ENCODE measurements at places on chromosomes 2 and 18.

GRCh38 chr2:64582774-64583340 lies 58.7 kb downstream of the AFTPH start:
- DNase-seq, result no peak

DNA sequence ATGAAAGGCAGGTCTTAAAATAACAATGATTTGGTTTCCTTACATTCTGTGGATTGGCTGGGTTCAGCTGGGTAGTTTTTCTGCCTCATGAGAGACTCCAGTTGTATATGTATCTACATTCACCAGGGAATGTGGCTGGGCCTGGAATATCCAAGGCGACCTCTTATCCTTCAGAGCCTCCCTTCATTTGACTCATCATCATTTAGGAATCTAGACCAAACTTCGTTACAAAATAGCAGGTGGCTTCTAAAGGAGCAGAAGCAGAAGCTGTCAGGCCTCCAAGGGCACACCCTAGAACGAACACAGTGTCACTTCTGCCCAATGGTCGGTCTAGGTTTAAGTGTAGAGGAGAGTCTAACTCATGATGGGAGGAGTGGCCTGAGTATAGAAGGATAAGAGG lies 204.2 kb downstream of the EN1 start:
- no peak for DNase-seq

GRCh38 chr18:22067109-22067508 lies 102.3 kb upstream of the GATA6 start:
- DNase-seq, result no peak

- no peak for DNase-seq
Measured at GRCh38 chr2:96195410-96196066, 13.1 kb downstream of the STARD7 start.

GRCh38 chr2:56369316-56369715 lies 185.5 kb downstream of the CCDC85A start:
- DNase-seq, result no peak

DNA sequence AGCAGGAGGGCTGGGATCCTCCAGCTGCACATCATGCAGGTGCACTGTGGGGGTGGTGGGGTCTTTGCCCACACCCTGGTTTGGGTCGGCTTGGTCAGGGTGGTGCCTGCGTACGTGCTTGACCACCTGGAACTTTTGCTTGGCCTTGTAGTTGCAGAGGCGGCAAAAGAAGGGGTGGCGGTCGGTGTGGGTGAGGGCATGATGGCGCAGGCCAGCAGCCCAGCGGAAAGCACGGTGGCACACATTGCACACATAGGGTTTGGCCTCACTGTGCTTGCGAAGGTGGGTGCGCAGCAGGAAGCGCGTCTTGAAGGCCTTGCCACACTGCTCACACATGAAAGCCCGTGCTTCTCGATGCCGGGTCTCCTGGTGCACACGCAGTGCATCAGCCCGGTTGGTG lies 21.1 kb downstream of the ZNF142 start:
- DNase-seq, result no peak

- no peak for DNase-seq
Measured at GRCh38 chr2:4502230-4502843, 799.0 kb downstream of the DCDC2C start.

DNA sequence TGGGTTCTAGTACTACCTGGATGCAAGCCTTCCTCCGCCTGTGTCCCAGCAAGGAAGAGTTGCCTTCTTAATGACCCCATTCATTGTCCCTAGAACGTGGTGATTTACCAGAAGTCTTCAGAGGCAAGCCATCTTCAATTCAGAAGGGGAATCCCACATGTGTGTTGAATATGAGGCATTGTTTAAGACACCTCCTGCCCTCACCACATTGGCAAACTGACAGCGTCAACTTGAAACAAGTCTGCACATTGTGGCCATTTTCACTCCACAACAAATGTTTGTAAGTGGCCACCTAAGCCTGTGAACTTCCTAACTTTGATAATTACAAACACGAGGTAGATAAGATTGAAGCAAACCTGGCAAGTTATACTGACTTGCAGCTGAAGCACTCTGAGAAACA lies 83.7 kb downstream of the TCF7L1 start:
- no peak for DNase-seq

- peak; percentile 36 for DNase-seq
Measured at GRCh38 chr2:109736177-109736827, 57.8 kb upstream of the RGPD5 start.

GRCh38 chr2:186751790-186752189 lies 57.9 kb downstream of the FAM171B start:
- no peak for DNase-seq

DNA sequence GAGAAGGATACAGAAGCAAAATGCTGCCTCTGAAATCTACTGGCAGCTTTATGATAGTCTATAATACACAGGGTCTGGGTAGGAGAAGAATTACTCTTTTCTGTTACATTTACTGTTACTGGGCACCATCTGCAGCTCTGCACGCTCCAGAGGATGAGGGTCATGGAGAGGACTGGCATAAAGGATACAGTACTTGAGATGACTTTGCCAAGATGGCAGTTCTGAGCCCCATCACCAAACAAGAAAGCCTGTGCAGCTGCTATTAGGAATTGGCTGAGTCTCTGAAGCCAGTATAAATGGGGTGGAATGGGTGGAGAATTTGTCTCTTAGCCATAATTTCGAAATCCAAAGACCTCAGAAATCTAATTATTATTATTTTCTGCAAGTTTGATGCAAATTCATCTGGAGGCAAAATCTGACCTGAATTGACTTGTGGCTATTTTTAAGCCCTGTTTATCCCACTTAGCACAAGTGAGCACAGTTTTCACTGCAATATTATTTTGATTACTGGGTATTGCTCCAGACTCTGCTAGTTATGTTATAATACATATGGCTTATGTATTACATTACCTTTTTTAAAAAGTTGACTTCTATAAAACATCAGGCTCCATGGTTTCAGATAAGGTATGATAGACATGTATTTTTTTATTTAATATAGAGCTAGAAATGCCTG lies 579.5 kb downstream of the MBD2 start:
- DNase-seq, result no peak

DNA sequence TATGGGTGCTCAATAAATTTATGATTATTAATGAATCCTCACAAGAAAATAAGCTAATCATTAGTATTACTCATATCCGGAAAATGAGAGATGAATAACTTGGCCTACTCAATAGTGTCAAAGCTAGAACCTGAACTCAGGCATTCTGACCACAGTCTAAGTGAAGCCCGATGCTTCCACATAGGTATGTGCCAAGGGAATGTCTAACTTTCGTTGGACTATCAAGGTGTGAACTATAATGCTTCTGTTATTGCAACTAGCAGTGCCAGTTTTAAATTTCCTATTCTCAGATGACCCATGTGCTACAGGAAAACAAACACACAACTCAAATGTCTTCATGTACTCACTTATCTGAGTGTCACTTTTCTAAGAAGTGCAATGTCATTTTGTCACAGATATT lies 1.8 kb downstream of the BARD1 start:
- DNase-seq, result no peak

DNA sequence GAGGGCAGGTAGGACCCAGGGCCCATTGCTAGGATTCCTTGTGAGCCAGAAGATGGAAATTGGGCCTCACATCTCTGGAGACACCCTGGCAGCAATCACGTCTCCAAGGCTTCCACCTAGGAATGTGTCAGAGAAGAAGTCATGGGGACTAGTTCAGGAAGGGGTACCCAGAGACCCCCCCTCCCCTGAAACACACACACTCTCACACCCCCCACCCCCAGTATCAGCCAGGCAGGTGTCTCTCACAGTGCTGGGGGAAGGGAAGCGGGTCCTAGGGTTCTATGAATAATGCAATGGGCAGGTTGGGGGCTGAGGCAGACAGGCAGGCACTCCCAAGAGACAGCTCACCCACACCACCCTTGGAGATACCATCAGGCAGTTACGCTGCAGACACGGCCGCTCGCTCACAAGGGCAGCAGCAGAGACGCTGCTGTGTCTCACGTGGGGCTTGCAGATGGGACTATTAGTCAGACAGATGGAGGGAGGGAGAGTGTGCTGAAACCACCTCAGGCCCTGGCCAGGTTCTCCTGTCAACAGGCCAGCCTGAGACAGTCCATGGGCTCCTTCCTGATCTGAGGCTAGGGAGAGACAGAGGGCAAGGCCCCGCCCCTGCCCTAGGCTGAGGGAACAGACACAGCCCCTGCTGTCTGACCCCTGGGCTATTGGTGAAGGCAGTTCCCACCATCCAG lies 134.6 kb downstream of the CYP26B1 start:
- DNase-seq, result peak; percentile 20

DNA sequence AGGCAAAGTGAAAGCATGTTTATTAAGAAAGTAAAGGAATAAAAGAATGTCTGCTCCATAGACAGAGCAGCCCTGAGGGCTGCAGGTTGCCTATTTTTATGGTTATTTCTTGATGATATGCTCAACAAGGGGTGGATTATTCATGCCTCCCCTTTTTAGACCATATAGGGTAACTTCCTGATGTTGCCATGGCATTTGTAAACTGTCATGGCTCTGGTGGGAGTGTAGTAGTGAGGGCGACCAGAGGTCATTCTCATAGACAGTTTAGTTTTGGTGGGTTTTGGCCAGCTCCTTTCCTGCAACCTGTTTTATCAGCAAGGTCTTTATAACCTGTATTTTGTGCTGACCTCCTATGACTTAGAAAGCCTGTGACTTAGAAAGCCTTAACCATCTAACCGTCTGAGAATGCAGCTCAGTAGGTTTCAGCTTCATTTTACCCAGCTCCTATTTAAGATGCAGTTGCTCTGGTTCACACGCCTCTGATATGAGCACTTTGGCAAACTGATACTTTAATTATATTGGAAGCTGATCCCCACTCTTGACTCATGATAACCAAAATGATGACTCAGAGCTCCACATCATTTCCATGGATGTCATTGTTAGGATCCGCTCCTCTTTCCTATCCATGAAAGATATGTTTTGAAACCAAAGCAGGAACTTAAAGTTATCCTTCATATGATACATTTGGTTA lies 14.5 kb upstream of the ERMN start:
- no peak for DNase-seq

DNA sequence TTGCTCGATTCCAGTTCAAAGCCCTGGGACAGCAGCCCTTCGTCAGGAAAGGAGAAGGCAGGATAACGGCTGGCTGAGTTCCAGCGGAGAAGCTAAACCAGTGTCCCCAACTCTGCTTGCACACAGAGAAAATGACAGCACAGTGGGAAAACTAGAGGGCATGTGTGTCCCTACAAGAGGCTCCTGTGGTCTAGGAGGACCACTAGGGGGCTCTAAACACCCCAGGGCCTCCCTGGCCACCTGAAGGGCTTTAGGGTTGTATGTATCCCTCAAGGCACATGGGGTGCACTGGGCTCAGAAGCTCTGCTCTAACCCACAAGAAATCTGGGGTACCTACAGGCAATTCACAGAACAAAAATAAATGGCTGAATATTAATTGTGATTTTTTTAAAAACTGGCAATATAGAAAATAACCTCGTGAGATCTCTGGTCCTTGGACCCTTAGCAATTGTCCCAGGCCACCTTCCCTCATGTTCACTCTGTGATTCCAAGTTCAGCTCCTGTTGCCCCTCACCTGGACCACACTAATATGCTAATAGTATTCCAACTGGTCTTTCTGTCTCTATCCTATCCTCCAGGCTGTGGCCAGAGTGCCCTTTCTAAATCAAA lies 17.5 kb downstream of the STAT1 start:
- DNase-seq, result no peak

- no peak for DNase-seq
Measured at GRCh38 chr2:223954401-223954800, 2.9 kb upstream of the MRPL44 start.

DNA sequence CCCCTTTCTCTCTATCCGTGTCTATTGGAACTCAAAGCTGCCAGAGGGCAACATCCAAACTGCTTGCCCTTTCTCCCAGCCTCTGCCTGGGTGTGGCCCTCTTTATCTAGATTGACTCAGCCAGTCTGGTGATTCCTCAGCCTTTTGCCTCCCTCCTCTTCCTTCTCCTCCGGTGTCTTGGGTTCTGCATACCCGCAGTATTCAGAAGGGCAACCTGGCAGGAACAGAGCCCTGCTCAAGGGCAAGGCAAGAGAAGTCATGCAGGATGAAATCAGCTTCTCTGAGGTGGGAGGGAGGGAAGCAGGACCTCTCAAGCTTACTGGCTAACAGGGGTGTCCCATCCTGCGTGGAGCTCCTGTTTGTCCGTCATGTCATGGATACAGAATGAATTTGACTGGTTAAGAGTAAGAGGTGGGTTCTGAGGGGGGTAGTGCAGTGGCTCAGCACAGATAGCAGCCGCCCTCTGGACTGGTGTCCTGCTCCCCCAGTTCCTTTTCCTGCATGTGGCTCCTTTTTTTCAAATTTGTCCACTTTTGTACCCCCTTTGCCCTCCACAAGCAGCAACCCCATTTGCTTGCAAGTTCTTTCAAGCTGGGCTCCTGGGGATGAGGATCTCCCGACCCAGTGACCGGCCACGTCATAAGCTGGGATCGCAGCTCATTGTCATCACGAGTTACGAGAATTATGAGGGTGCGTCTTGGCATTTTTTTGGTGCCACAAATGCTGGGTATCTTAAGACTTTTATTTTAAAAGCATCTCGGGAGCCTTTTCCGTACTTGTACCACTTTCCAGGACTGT lies 154.1 kb downstream of the FHOD3 start:
- no peak for DNase-seq

Data from liver (tissue), 10 donors.